ENCODE measurements at places on chromosomes 3 and 15.

- no peak for DNase-seq
Measured at GRCh38 chr15:90291679-90292356, 26.3 kb downstream of the NGRN start.

GRCh38 chr3:2454865-2455264 lies 356.2 kb downstream of the CNTN4 start:
- DNase-seq: no peak

DNA sequence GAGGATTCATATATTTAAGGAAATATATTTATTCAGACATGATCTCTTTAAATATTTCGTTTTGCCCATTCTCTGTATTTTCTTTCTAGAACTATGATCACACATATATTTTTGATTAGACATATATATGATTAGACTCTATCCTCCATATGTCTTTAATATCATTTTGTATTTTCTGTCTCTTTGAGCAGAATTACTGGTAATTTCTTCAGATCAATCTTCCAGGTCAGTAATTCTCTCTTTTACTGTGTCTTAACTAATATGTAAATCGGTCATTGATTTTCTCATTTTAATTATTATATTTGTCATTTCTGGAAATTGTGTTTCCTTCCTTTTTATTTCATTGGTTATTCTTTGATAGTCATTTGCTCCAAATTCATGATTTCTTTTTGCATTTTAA lies 586.2 kb downstream of the NR2F2 start:
- no peak for DNase-seq

GRCh38 chr3:183386651-183387050 lies 41.8 kb downstream of the MCF2L2 start:
- DNase-seq: no peak

- peak; percentile 62 for DNase-seq
Measured at GRCh38 chr15:27059610-27060202, 88.7 kb downstream of the GABRG3 start.

GRCh38 chr15:58918239-58918638 lies 15.2 kb downstream of the SLTM start:
- no peak for DNase-seq
